ENCODE measurements at places on chromosomes 11 and 22. TPM values are rescaled to one million over a fixed set of nuclear protein-coding genes. Genes with fewer than 3 reads are reported as not detected.

DNA sequence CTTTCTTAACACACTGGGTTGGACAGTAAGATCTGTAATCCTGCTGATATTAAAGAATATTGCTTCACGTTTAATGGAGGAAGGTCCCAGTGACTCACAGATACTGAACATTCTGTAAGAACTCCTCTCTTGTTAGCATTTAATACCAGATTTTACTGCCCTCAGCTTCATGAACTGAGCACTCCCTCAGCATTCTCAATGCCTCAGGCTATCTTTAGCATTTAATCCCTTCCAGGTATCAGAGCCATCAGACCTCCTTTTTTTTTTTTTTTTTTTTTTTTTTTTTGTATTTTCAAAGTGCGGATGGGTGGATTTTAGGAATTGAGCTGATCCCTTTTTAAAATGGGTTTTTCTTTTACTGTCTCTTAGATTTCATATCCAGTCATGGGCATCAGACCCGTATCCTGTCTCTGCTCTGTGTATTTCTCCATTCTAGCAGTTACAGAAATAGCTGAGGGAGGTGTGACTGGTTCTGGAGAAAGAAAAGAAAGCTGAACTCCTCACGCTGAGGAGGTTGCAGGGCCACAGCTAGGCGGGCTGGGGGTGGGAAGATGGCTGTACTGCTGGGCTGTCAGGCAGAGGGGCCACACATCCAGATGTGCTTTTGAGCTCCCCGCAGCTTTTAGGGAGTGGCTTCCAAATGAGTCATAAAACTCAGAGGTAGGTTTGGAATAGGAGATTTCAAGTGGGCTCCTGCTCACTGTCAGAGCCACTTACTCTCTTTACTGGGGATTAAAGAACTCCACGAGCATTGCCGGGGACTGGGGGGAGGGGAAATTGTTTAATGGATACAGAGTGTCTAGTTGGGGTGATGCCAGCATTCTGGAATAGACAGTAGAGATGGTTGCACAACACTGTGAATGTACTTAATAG, 97.0 kb downstream of the SYT9 start:
- peak; percentile 16 for DNase-seq

- no peak for DNase-seq
Measured at GRCh38 chr11:12998336-12998735, 10.8 kb upstream of the RASSF10 start.

DNA sequence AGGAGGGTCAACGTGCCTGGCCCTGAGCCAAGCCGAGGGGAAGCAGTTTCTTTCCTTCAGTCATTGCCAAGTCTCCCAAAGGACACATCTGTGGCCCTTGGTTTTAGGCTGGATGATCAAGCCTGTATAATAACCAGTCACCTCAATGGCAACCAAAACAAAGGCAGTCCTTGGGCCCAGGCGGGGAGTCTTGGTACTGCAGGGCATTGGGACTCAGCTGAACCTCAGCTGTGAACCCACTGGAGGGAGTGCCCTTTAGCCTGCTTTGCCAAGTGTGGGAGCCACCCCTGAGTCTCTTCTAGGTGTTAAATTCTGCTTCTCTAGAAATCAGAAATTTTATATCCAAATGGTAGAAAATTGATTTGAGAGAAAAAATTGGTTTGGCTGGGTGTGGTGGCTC, 36.9 kb downstream of the CPT1A start:
- DNase-seq, result no peak

OR4C6 gene
- not detected for total RNA-seq

All from mammary epithelial cell (primary cell).